ENCODE measurements at places on chromosomes 6 and 20.

DNA sequence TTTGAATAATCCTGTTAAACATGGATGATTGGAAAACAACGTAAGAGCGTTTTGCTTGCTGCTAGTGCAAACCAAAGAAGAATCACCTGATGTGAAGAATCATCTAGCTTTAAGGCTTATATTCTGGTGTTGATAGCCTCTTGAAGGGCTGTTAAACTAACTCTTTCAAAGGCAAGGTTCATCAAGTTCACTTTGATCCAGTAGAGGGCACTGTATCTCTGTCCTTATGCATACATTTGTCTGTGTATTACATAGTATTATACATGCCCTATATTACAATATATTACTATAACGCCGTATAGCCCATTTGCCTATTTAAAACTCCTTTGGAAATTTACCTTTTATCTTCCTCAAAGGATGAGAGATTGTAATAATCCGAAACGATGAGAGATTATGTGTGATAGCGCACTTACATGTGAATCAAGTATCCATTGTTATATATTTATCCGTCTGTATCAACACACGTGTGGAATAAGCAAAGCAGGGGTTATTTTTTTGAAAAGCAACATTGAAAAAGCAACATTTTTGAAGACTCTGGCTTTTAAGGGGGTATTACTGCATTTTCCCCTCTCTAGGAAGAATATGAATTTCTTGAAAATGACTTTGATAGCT lies 50.8 kb upstream of the NRN1 start:
- DNase-seq, result no peak

DNA sequence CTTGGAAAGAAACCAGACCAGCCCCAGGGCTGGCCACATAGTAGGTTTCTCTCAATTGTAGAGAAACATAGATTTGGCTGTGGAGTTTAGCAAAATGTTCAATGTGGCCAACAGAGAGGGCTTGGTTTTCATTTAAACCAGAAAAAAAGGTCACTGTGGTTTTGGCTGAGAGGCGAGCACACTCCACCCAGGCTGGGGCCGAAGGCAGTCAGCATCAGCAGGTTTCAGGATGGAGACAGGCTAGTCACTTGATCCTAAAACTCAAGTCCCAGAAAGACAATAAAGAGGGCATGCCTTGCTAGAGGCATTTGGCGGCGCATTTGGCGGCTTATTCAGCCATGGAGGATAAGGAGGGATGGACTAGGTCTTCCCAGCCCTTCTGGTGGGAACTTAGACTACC lies 73.1 kb downstream of the PRND start:
- no peak for DNase-seq

DNA sequence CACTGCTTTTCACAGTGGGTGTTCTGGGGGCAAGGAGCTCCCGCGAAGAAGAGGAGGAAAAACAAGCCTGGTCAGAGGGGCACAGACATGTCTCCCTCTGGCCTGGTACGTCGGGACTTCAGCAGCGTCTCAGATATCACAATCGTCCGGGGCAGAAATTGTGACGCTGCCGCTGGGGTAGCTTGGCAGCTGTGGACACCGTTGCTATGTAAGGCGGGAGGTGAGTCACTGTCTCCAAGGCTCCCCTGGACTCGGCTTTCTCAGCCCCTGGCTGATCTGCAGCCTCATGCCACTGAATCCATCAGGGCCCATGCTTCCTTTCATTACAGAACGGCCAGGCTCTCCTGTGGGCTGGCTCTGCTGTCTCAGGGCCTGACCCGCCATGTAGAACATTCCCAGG lies 98.7 kb downstream of the SULF2 start:
- DNase-seq, result no peak

- DNase-seq, result no peak
Observed at GRCh38 chr6:9405369-9405768, 970.0 kb upstream of the SLC35B3 start.

DNA sequence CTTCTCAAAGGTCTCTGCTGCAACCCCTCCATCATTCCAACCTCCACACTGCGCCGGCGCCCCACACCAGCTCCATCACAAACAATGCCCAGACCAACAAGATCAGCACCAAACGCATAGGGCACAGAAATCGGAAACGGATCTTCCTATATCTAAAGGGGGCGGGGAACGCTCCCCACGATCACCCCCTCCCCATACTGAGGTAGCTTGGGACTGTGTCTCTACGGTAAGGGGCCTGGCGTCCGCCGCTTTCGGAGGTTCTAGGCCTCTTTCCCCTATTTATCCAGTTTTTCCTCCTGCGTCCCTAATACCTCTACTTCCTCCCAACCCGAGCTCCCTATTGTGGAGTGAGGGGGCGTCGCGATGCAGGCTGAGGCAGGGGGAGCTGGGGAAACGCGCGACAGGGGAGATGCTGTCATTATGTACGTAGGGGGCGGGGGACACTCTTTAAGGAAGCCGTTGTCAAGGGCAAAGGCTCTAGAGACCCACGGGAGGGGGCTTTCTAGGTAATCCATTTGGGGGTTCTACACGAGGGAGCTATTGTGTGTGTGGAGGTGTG lies 909 bp downstream of the DNAAF9 start:
- DNase-seq, result no peak

GRCh38 chr20:1933465-1933870 lies 38.3 kb downstream of the SIRPA start:
- no peak for DNase-seq

DNA sequence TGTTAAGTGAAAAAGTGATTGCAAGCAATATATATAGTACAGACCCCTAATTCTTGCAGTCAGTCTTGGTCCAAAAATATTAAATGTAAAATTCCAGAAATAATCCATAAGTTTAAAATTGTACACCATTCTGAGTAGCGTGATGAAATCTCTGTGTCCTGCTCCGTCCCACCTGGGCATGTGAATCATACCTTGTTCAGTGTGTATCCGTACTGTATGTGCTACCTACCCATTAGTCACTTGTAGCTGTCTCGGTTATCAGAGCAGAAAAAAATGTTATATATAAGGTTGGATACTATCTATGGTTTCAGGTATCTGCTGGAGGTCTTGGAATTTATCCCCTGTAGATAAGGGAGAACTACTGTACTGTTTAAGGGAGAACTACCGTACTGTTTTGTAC lies 16.3 kb downstream of the IRAK1BP1 start:
- no peak for DNase-seq

DNA sequence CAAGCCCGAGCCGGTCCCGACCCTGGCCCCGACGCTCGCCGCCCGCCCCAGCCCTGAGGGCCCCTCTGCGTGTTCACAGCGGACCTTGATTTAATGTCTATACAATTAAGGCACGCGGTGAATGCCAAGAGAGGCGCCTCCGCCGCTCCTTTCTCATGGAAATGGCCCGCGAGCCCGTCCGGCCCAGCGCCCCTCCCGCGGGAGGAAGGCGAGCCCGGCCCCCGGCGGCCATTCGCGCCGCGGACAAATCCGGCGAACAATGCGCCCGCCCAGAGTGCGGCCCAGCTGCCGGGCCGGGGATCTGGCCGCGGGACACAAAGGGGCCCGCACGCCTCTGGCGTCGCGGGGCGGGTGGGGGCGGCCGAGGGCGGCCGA lies 37.5 kb downstream of the YTHDF1 start:
- no peak for DNase-seq

DNA sequence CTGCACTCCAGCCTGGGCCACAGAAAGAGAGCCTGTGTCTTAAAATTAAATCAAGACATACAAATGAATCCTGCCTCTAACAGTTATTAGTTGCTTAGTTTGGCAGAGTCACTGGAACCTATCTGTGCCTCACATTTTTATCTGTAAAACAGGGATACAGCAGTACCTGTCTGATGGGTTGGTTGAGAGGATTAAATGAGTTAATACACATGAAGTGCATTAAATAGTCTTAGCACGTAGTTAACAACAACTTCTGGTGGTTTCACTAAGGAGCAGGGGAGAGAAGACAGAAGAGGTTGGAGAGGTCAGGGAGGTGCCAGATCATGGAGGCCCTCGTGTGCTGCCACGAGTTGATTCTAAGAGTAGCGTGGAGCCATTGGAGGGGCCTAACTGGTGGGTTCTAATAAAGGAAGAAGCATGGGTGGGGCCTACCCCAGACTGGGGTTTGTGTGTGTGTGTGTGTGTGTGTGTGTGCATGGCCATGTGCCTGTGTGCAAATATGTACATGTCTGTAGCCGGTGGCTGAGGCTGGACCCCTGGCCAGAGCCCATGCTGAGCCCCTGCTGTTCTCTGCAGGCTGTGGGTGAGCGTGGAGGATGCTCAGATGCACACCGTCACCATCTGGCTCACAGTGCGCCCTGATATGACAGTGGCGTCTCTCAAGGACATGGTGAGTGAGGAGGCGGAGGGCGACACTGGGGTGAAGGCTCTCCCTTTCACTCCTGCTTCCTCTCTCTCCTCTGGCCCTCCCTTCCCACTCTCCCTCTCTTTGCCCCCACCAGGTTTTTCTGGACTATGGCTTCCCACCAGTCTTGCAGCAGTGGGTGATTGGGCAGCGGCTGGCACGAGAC lies 9.1 kb downstream of the RBCK1 start:
- no peak for DNase-seq

DNA sequence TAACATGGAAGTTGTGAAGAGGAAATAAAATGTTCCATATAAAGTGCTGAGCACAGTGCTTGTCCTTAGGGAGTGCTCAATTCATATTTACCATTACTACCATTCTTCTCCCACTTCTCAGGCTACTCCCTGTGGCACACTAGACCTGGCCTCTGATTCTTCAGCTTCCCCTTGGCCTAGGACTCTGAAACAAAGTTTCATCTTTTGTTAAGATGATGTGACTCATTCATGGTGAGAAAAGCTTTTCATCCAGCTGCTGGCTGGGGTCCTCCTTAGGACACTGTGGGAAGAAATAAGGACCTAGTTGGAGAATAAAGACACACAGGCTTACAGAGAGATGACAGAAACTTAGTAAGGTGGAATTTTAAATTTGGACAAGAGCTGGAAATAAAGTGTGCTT lies 314.8 kb downstream of the CDC5L start:
- DNase-seq, result no peak

GRCh38 chr6:90268178-90268577 lies 28.5 kb downstream of the BACH2 start:
- no peak for DNase-seq

GRCh38 chr6:46510651-46511050 lies 19.4 kb upstream of the RCAN2 start:
- peak; percentile 64 for DNase-seq

GRCh38 chr6:51704932-51705540 lies 382.4 kb downstream of the PKHD1 start:
- DNase-seq, result no peak

DNA sequence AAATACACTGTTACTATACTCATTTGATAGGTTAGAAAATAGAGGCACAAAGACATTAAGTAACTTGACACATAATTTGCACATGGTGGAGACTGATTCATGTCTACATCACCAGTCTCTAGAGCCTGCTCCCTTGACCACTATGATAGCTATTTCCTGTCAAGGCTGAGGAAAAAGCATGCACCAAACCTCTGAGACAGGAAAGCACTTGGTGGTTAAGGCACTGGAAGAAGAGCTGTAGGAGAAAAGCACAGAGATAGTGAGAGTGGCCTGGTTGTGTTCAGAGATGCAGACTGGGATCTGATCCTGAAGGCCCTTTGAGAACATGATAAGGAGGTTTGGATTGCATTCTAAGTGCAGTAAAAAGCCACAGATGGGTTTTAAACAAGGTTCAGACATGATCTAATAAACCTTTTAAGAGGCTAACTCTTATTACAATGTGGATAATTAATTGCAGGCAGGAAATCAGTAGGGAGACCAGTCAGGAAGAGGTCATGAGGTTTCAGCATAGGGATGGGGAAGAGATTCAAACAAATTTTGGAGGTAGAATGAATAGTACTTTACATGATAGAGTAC lies 168.9 kb downstream of the PHF3 start:
- no peak for DNase-seq

GRCh38 chr6:41638002-41638934 lies at the start of gene MDFI:
TSS of gene MDFI (plus strand) at chr6:41638468. CDS start at chr6:41638750, 282 bp downstream.
- no peak for DNase-seq

DNA sequence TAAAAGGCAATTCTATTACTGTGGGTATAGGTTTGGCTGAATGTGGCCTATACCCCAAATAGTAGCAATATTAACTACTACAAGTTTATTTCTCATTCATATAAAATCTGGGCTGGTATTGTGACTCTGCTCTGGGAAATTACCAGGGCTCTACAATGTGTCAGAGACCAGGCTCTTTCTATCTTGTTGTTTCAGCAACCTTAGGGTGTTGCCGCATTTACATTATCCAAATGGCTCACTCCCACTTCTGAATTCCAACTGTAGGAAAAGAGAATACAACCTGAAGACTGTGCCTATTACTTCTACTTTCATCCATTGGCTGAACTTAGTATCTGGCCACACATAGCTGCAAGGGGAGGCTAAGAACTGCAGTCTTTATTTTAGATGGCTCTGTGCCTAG lies 106.7 kb upstream of the CENPW start:
- DNase-seq, result no peak

DNA sequence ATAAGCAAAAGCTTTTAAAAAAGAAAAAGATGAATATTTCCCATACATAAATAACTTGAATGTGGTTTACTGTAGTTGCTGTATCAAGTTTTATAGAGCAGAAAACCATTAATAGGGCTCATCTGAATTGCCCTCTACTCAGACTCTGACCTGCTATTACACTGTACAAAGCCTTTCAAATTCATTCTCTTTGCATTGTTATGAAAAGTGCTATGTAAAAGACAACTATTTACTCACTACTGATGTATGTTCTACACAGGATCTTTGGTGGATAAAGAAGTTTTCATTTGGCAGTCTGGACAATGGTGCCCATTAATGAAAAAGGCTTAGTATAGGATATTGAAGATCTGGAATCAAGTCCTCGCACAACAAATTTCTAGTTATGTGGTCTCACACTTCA lies 199.1 kb upstream of the RUNX2 start:
- no peak for DNase-seq

GRCh38 chr20:19552221-19553180 lies 205.6 kb upstream of the RIN2 start:
- no peak for DNase-seq

DNA sequence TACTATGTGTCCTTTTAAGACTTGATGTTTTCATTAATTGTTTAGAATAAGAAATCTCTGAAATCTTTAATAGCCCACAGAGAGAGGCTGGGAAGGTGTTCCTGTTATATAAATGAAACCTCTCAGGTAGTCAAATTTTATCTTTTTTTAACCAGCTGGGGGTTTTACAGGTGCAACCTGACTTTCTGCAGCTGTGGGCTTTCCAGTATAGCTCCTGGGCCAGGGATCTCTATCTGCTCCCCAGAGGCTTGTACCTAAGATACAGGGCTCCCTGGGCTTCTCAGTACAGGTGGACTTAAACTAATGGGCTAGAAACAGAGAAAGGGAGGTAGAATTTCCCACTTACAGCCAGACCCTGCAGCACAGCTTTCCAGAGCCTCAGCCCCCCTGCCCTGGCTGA lies 49.4 kb downstream of the HLA-C start:
- no peak for DNase-seq

DNA sequence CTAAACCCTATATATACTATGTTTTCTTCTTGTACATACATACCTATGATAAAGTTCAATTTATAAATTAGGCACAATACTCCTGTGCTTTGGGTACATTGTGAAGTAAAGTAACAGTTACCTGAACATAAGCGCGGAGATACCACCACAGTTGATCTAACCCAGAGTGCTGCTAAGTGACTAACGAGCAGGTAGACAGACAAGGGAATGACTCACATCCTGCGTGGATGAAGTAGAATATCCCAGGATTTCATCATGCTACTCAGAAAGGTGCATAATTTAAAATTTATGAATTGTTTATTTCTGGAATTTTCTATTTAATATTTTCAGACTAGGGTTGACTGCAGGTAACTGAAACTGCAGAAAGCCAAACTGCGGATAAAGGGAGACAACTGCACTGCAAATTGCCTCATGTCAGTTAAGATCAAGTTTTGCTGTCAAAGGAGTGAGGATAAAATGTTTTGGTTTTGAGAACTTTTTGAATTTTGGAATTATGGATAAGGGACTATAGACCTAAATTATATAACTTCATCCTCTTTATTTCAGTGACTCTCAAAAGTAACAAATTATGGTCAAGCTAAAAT lies 14.4 kb downstream of the MKKS start:
- no peak for DNase-seq
